Stimulated activated CD4-positive, alpha-beta T cell treated with anti-CD3 and anti-CD28 coated beads, Interleukin-2, amount 100 ng/mL, for 24 hours (primary cell): ENCODE measurements at places on chromosomes 4 and X.

DNA sequence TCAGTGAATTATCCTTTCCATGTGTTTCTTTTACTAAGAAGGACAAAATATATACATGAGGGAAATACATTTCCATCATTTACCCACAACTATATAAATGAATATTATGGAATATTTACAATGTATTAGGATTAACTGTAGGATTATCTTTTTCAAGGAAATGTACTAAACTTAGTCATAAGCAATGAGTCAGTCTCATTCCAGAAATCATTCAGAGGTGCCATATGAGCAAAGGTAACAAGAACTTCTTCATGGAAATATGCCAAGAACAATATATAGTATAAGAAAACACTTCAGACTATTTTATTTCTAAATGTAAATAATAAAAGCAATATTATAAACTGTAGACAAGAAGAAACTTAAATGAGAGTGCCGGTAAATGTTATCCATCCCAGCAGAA, 67.1 kb downstream of the USP38 start:
- DNase-seq = no peak

DNA sequence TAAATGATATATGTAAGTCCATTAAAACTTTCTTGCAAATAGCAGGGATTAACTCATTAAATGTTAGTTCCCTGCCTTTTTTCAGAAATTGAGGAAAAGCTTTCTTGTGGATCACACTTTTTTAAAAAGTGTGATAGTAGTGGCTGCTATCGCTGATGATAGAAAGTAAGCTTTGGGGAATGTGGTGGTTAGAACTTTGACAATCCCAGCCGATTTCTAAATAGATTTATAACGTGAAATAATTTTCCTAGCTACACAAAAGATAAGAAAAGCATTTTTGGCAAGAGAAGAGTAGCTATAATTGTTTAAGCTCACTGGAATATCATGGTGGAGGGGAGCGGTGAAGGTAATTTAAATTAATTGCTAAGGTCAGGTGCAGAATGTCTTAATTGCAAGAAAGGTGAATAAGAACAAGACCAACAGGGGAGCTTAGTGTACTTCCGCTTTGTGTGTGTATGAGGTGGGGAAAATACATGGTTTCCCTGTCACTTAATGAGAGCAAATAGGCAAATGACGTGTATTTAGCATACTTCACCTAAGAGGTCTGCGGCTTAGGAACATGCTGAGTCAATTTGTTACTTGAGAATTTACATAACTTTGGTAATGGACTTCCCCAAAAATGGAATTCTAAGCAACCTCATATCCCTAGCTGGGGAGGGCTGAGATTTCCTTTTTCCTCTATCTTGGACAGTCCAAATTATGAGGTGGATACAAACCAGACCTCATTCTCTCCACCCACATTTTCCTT, 11.7 kb upstream of the IL21 start:
- no peak for DNase-seq

GRCh38 chr4:137526681-137527080, 5.6 kb downstream of the PCDH18 start:
- DNase-seq = no peak

DNA sequence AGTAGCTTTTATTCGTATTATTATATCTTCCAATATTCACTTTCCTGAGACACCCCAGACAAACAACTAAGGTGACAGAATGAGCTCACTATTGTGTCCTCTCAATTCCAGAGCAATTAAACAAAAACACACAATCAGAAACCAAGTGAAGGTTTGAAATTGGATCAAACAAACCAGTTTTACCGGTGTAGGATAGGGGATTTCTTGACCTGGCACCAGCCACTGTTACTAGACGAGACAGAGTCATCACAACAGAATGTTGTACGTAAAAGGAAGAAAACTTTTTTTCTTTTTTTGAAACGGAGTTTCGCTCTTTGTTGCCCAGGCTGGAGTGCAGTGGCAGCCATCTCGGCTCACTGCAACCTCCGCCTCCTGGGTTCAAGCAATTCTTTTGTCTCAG, 43.7 kb downstream of the LDOC1 start:
- no peak for DNase-seq

DNA sequence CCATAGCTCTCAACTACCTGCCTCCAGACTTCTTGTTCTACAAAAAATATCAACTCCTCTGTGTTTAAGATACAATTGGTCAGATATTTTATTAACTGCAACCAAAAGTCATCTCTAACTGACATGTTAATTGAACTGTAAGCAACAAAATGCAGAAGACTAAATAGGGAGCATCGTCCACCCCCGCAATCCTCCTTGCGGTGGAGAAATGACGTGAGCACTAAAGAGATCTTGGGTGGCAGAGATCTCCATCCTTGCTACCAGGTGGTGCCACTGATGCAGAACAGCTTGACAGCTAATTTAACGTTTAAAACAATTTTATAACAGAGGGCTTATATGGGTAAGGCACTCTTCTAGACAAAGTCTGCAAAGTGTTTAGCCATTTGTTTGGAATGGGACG, 164.4 kb upstream of the FTHL17 start:
- no peak for DNase-seq

DNA sequence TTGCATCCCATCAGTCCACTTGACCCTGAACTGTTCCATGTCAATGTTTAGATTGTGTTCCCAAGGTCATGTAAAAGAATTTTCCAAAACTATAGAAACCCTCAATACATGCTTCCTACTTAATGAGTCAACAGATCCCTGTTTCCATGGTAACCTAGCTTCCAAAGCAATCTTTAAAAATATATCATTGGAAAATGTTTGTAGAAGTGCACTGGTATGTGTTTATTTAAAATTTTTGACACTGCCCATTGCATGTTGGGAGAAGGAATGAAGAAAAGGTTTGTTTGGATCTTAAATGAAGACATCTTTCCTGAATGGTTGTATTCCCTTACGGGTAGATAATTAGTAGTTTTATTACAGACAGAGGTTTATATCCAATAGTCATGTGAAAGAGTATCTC, 345.3 kb downstream of the GABRG1 start:
- DNase-seq = no peak

DNA sequence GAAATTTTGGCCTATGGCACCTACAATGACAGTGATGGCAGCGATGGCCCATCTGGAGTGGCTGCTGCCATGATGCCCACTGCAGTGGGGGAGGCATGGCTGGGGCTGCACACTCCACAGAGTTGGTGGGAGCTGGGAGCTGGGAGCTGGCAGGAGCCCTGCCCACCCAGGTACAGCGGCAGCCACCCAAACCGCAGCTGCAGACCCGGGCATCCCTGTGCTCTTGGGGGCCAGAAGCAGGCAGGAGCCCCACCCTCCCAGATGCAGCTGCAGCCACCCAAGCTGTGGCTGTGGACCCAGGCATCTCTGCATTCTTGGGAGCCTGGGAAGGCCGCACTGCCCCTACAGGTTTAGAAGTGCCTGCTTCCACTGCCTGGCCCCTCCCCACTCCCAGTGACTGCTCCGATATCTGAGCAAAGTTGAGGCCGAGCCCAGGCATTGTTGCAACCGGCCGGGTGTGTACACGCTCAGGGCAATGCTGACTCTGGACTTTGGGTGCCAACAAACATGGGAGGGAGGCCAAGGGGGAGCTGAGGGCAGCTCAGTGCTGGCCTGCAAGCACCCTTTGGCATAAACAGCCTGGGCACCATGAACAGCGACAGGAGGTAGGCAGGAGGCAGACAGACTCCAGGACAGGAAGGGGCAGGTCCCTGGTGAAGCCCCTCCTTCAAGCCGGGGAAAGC, 82.8 kb downstream of the PPP4R3C start:
- no peak for DNase-seq

DNA sequence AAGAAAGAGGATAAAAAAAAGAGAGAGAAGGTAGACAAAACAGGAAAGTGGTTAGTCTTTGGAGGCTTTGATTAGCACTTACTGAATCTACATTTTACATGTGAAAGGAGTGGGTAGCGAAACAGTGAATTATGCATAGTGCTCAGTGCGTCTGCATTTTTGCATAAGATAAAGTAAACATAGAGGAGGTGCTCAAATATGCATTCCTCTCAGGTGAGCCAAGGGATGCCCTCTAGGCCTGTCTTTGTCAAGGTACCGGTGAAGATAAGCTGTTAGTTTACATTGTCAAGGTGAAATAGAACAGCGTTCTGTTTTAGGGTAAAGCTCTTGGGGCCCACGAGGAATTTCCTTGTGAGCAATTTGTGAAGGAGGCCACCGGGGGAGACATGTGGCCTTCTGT, 260.6 kb downstream of the TRIML1 start:
- DNase-seq = no peak

GRCh38 chr4:163523791-163524365, 29.4 kb downstream of the TMA16 start:
- DNase-seq = no peak

- no peak for DNase-seq
These were observed 9.6 kb downstream of the BMP3 start for GRCh38 chr4:81040012-81040659.

GRCh38 chr4:110357521-110357920, 118.4 kb upstream of the ENPEP start:
- DNase-seq = no peak

- no peak for DNase-seq
These were observed 236.2 kb upstream of the HAND2 start for GRCh38 chr4:173766171-173766600.

DNA sequence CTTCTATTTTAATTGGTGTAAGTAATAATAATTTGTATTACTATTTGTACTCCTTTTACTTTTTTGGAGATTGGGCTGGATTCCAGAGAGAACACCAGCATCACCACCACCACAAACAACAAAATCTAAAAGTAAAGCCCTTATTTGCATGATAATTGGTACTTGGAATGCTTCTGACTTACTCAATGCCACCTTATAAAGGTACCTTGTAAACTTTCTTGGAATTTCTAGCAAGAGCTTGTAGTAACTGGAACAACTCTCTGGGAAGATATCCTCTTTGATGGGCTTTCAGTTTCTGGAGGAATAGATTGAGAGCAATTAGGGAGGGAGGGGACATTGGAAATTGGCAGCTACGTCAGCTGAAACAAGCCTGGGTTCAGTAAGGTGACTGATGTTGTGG, 20.2 kb upstream of the PITX2 start:
- DNase-seq = no peak

DNA sequence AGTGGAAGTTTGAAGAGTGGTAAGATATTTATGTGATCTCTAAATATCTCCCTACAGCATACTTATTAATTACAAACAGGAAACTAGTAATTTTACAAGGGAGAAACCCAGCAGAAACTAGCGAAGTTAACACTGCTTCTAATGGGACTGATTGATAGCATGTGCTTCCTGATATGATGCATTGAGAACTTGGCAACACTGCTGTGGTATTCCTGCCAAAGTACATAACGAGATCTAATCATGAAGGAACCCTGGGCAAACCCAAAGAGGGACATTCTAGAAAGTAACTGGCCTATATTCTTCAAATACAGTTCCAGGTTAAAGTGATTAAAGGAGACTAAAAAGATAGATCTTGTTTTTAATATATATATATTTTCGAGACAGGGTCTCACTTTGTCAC, 4.6 kb upstream of the GPR34 start:
- no peak for DNase-seq

DNA sequence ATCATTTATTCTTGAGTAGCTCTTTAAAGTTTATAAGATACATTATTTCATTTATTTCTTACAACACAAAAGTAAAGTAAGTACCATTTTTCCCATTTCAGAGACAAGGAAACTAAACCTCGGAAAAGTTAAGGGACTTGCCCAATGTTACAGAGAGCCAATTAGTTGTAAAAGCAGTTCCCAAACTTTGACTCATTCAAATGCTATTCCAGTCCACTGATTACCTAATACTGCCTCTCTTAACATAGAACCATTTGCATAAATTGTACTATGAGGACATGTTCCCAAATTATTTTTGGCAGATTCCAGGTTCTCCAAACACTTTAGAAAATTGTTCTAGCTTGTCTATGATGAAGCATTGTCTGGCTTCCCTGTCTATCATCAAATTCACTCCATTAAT, 45.6 kb upstream of the GRIA3 start:
- no peak for DNase-seq

DNA sequence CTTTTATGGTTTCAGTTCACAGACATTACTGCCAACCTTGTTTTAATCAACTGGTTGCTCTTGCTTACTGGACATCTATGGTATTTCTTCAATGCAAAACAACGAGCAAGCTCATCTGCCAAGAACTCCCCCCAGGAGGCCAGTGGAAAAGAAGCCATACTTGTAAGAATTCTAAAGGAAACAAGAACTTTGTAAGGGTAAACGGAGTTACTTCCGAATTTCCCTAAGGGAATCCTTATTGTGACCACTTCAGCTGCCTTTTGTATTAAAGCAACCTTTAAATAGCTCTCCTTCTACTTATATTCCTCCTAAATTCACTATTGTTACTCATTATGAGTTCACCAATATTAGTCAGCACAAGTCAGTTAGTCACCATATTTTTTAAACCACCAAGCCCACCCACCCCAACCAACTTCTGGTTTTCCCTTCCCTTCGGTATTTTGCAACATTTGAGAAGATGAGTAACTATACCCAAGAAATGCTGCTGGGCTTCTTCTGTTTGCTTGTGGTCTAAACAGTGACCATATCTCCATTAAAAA, 602.8 kb upstream of the DIPK2B start:
- DNase-seq = peak; percentile 49
